ENCODE measurements at places on chromosomes 5 and 9.

DNA sequence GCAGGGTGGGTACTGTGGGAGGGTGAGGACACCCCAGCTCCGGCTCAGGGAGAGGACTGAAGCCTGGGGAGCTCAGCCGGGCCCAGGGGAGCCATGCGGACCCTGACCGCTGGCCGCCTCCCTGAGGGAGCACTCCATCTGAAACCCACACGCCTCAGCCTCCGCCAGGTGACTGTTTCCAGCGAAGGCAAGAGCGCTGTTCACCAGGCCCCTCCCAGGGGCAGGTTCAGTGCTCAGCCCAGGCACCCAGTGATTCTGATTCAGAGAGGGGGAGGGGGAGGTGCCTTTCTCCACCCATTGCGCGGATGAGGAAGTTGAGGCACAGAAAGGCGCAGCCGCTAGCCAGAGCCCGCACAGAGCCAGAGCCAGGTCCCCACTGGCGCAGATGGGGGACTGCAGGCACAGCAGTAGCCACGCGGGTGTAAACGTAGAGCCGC lies 27.0 kb downstream of the ADGRD2 start:
- no peak for DNase-seq

DNA sequence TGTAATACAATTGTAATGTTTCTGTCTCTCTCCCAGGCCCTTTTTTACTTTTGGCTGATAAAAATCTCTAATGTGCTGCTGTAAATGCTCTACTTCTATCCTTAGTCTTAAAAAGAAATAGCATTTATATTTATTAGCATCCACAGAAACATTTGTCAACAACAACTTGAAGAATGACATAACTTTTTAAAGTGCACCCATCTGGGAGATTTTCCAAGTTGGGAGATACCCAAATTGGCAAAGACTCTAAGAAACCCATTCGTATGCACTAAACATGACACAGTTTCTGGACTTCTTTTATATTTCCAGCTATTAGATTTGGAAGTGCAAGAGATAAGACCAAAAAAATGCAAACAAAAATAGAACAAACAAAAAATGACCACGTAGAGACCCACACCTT lies 2287.4 kb upstream of the WWC1 start:
- DNase-seq = no peak

GRCh38 chr9:96888591-96888990 lies 34.3 kb upstream of the ZNF782 start:
- DNase-seq = no peak

DNA sequence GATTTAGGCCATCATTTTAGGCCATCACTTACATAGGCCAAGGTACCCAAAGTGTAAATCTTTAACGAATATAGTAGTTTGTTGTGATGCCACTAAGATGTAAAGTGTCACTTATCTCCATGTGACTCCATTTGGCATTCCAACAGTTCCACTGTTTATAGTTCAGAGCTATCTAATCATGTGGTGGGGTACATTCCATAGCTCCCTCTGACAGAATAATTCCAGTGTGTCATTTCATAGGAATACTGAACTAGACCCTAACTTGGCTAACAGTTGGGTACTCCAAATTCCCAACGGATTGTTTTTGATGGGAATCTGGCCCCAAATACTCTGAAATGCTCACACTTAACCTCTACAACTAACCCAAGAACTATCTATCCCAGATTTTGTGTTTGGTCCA lies 76.7 kb upstream of the FST start:
- DNase-seq = no peak

- DNase-seq = no peak
These were observed 23.9 kb downstream of the DCANP1 start for GRCh38 chr5:135423146-135423845.

DNA sequence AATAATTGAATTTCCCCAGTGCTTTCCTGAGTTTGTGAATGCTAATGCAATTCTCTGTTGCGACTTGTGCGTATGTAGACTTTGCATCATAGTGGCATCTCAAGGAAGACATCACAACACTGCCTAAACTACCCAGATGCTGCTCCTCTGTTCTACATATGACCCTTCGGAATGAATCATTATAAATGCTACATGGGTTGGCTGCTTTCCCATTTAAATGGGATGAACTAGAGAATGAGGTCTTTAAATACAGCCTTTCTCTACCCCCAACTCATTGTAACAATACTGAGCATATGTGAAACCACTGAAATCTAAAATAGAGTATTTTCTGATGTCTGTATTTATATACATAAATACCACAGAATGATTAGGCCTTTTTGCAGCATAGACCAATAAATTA lies 136.6 kb upstream of the ICE1 start:
- DNase-seq = no peak

GRCh38 chr9:24118190-24118589 lies 292.1 kb upstream of the ELAVL2 start:
- DNase-seq = no peak

GRCh38 chr9:108468364-108468763 lies 387.4 kb downstream of the ACTL7B start:
- peak; percentile 20 for DNase-seq

- no peak for DNase-seq
These were observed 37.9 kb downstream of the SEMA5A start for GRCh38 chr5:9507974-9508373.

GRCh38 chr5:91301106-91301846 lies 81.8 kb downstream of the ARRDC3 start:
- no peak for DNase-seq
